Hematopoietic multipotent progenitor cell treated with erythropoietin and hydrocortisone succinate and interleukin-3 and kit ligand, for 15 days (in vitro differentiated cells): ENCODE measurements at places on chromosomes 7 and 10.

DNA sequence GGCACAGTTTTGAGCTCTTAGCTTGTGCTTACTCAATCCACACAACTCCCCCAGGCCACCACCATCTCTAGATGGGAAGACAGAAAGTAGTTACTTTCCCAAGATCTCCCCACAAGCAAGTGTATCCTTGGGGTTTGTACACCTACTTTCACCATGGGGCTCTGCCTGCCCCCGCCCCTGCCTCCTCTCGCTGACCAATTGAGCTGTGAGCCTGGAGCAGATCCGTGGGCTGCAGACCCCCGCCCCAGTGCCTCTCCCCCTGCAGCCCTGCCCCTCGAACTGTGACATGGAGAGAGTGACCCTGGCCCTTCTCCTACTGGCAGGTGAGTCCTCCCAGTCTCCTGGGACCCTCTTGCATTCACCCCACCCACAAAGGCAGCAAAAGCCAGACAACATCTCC, 2.0 kb downstream of the FXYD4 start:
- DNase-seq, result no peak

DNA sequence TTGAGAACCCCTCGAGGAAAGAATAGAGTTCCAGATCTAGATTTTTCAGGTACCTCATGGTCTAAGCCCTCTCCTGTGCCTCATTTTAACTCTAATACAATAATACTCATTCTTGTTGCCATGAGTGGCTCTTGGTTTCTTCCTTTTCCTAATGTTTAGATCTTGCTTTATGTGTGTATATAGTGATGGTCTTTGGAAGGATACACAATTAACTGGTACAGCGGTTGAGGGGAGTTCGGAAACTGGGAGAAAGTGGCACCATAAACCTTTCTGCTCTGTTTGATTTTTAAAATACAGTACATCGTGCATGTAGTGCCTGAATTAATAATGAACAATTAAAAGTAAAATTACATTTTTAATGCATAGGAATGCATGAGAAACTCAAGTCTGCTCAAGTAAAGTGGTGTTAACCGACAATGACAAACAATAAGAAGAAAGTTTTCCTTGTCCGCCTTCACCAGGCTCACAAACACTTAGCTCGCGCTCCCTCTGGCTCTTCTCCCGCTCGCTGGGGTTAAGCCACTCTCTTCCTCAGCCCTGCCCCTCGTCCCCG, 386 bp upstream of the EIF4EBP2 start:
- DNase-seq, result no peak

- DNase-seq, result no peak
These were observed 59.0 kb downstream of the PODXL start for GRCh38 chr7:131497454-131497853.

- no peak for DNase-seq
These were observed 86.7 kb upstream of the TMEM168 start for GRCh38 chr7:112876877-112877276.

DNA sequence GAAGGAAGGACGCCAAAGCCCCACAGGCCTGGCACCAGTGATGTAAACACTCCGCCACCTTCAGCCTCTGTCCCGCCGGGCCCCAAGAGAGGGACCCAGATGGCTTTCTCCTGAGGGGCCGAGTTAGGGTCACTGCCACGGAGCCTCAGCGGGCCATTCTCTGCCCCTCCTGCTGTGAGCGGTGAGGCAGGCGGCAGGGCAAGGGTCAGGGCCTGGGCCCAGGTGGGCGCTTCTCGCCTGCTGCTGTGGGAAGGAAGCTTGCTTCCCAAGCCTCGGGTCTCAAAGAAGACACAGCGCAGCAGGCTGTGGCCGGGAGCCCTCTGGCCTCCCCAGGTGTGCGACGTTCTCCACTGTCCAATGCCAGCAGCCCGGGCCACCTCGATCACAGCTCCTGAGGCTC, 84.8 kb downstream of the PROSER2 start:
- no peak for DNase-seq

GRCh38 chr10:69801434-69802315, at the start of gene COL13A1:
COL13A1 (plus strand) TSS chr10:69801906; CDS start chr10:69802424, 518 bp downstream.
- DNase-seq, result no peak

DNA sequence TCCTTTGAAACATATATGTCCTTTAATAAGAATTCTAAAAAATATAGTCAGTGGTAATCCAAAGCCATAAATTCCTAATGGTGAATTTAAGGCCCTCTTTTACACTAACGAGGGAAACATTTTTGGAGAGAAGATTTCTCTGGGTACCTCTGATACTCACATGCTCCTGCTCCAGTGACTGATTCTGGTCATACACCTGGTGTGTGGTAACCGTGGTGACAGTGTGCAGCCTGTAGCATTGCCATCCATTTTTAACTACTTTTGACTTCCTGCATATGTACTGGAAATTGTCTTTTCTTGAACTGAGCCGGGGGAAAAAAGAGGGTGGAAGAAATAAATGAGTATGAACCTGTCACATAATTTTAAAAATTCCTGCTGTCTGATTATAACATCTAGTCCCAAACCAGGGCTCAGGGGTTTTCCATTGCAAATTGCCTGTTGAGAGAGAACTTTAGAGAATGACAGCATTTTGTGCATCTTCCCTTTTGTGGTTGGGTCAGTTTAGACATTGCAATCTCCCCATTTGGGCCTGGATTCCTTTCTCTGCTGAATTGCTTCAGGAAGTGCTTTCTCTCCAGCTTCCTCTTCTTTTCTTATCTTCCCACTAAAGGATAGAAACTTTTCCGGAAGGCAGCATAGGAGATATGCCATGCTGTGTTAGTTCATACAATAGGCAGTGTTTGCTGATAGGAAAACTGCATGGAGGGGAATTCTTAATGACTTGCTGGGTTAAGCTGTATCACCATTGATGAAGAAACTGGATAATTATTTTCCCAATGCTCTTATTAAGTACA, 125.5 kb downstream of the GRM3 start:
- DNase-seq, result no peak

DNA sequence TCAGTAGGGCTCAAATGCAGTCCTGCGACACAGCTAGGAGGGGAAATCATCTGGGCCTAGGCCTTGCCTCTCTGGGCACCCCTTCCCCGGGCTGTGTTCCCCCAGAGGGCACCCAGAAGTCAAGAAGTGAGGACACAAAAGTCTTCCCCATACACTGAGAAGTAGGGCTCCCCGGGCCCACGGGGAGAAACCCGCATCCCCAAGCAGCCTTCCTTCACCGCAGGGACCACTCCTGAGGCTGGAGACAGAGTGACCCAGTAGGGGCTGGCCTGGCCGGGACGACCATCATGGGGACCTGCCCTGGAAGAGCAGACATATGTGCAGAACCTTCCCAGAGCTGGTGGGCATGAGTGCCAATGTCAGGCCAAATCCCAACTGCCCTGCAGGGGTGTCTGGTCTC, 163.5 kb downstream of the GFRA1 start:
- DNase-seq, result no peak

- no peak for DNase-seq
These were observed 25.1 kb upstream of the HERPUD2 start for GRCh38 chr7:35720032-35720431.

DNA sequence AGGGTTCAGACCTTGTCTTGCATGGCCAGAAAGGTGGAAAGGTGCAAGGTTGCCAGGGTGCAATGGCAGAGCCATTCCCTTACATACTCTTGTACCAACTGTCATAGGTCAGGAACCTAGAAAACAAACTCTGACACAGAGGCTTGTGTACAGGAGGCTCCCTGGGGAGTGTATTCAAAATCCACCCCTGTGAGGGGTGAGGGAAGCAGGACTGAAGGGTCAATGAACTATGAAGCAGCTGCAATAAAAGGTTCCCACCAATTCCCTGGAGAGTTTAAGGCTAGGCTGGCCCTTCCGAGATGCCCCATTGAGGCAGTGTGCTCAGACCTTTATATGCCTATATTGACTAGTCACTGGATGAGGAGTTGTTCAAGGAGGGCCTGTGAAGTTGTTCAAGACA, 13.9 kb upstream of the CUZD1 start:
- DNase-seq, result no peak

GRCh38 chr10:111996103-111996502, 187.5 kb downstream of the GPAM start:
- DNase-seq, result no peak

DNA sequence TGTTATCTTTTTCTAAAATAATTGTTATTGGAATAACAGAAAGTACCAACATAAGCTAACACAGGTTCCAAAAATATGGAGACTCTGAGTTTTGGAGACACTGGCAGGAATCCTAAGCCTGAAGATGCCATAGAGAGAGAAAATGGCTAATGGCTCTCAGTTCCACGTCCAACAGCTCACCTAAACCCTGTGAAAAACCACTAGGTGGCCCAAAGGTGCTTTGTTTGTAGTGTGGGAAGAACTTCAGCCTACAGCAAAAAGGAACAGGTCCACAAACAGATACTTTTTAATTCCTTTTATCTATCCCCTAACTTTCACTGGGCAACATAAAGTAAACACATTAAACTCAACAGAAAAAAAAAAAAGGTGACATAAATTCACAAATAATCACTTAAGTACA, 272.3 kb downstream of the SEMA3D start:
- no peak for DNase-seq

- no peak for DNase-seq
These were observed 131.4 kb downstream of the PRPF18 start for GRCh38 chr10:13717936-13718772.

GRCh38 chr7:33721895-33722294, 183.4 kb upstream of the BMPER start:
- DNase-seq, result no peak

GRCh38 chr7:82723411-82723810, 279.8 kb upstream of the CACNA2D1 start:
- DNase-seq, result no peak

DNA sequence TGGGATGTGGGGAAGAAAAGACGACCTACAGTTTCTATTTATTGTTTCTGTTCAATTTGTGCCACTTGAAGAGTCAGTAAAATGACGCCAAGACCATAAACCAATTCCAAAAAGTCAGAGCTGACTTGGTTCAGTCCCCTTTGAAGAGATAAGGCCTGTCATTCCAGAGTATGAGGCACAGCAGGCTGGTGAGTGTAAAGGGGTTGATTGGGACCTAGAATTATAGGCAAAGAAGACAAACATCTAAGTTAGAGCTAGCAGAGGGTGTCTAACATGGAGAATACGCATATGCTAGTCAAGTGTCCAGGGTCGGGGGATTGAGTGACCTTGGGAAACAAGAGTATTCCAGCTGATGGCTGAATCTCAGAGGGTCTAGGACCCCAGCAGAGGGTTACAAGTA, 23.6 kb downstream of the NRP1 start:
- no peak for DNase-seq

- DNase-seq, result peak; percentile 70
These were observed 29.6 kb downstream of the STAM start for GRCh38 chr10:17673471-17674061.

- no peak for DNase-seq
These were observed 279.0 kb downstream of the NEBL start for GRCh38 chr10:20618011-20618547.

DNA sequence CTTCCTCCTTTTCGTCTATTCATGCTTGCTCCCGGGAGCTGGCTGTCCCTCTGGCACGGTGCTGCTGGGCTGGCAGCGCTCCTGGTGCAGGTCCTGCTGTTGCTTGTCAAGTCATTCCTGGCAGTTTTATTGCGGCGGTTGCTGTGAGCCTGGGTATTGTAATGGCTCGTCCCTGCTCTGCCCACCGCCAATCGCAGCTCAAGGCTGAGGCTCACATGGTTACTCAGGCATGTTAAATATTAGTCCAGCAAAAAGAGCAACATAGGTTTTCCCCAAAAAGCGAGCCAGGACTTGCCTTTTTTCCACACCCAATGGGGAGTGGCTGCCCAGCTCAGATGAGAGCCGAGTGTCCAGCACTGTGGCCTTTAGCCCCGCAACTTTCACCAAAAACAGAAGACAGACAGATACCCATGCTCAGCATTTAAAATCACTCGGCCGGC, 492.9 kb upstream of the FOXK1 start:
- no peak for DNase-seq

GRCh38 chr10:6920072-6921019, 340.3 kb upstream of the PRKCQ start:
- DNase-seq, result peak; percentile 78

DNA sequence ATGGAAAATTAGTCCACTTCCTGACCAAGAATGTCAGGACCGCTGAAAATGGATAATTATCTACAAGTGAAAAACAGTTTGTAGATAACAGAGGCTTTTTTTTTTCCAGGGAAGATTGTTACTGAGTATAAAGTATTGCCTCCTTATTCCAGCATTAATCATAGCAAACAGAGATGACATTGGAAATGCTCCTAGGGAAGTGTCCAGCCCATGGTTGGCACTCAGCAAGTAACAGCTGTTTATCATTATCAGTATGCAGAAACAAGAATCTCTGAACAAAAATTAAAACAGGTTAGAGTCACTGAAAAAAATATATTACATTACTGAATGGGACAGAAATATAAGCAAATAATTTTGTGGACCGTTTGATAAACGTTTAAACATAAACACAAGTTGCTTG, 14.6 kb downstream of the FGL2 start:
- no peak for DNase-seq

GRCh38 chr7:139916717-139917395, 87.8 kb downstream of the TBXAS1 start:
- no peak for DNase-seq

GRCh38 chr10:47245731-47246350, 54.2 kb upstream of the GDF10 start:
- no peak for DNase-seq

DNA sequence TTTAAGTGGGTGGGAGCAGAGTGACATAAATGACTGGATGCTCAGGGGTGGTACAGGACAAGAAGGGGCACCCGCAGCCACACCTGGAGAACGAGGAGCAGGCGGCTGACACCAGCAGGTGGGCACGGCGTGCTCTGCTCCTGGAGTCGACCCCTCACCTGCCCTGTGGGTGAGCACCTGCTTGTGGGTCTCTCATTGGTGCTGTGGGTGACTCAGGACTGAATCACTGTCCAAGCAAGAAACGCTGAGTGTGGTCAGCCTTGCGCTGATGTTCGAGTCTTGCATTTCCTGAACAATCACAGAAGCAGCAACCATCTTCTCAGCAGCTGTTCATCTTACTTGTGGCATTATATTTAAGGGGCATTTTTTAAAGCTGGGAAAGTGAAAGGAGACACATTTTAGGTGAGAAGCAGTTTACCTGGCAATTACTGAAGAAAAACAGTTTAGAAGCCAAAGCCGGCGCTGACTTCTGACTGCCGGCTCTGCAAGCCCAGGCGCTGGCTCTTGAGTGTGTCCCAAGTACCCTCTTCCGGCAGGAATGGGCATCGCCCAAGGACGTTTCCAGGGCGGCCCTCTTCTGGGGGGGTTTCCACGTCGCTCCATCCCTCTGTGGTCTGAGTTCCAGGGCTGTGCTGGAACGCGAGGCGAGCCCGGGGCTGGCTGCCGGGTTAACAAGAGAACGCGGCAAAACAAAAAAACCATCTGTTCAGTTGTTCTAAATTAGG, 145.2 kb upstream of the PFKP start:
- no peak for DNase-seq

DNA sequence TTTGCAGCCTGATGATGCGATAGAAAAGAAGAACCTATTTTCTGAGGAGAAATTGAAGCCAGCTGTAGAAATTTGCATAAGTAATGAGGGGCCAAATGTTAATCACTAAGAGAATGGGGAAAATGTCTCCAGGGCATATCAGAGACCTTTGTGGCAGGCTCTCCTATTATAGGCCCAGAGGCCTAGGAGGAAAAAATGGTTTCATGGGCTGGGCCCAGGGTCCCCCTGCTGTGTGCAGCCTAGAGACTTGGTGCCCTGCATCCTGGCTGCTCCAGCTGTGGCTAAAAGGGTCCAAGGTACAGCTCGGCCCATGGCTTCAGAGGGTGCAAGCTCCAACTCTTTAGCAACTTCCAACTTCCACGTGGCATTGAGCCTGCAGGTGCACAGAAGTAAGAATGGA, 123.4 kb downstream of the STK31 start:
- DNase-seq, result no peak
